ENCODE measurements at places on chromosomes 12 and 14. TPM values are rescaled to one million over a fixed set of nuclear protein-coding genes. Genes with fewer than 3 reads are reported as not detected.
A peak's percentile ranks its signal among the peaks of the same experiment; 100 is the strongest.

GRCh38 chr12:114612062-114612461, 71.9 kb downstream of the TBX3 start:
- H3K36me3 ChIP-seq = no peaks in the 10 kb centered on the region
- H3K4me3 ChIP-seq = no peak overlapping the region
- H3K4me1 ChIP-seq = no peaks in the 10 kb centered on the region
- no peak for DNase-seq

The ESPL1 gene
- 1.9 TPM for total RNA-seq

The RPS6KA5 gene
- total RNA-seq = 28.5 TPM

DNA sequence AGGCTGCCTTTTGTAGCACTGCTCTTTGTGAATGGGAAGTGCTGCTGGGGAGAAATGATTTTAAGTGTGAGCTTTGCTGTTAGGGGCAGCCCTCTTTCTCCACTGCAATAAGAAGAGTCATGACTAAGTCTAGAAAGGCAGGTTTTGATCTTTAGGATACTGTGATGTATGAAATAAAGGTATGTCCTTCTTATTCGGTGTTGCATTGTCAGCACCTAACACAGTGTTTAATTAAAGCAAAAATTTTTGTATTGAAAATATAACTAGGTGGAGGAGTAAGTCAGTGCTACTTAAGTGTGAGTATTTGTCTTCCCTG, 81.5 kb downstream of the ETV6 start:
- H3K27ac ChIP-seq = peak overlapping the region; percentile 4
- H3K4me3 ChIP-seq = no peak overlapping the region
- peaks cover 42% of the 10 kb centered on the region for H3K4me1 ChIP-seq
- no peaks in the 10 kb centered on the region for H3K27me3 ChIP-seq
- no peak for DNase-seq

- H3K36me3 ChIP-seq = no peaks in the 10 kb centered on the region
- peak within 1 kb of the TSS; percentile 51 for H3K4me3 ChIP-seq
- DNase-seq = peak; percentile 60
Measured at GRCh38 chr12:122182887-122183587, at the start of gene LRRC43. TSS of gene LRRC43 (plus strand) at chr12:122183123. CDS start at chr12:122183145, 22 bp downstream.

DNA sequence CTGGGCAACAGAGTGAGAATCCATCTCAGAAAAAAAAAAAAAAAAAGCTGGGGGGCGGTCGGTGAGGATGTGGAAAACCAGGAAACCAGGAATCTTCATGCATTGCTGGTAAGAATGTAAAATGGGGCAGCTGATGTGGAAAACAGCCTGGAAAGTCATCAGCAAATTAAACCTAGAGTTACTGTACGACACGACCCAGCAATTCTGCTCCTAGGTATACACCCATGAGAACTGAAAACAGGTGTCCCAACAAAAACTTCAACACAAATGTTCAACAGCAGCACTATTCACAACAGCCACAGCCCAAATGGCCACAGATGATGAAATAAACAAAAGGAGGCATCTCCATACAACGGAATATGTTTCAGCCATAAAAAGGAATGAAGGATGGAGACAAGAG, 97.3 kb downstream of the NCOR2 start:
- peaks cover 8% of the 10 kb centered on the region for H3K36me3 ChIP-seq
- H3K27me3 ChIP-seq = no peaks in the 10 kb centered on the region
- peaks cover 27% of the 10 kb centered on the region for H3K4me1 ChIP-seq
- no peak overlapping the region for H3K4me3 ChIP-seq
- no peak for DNase-seq
- no peak overlapping the region for H3K27ac ChIP-seq

DNA sequence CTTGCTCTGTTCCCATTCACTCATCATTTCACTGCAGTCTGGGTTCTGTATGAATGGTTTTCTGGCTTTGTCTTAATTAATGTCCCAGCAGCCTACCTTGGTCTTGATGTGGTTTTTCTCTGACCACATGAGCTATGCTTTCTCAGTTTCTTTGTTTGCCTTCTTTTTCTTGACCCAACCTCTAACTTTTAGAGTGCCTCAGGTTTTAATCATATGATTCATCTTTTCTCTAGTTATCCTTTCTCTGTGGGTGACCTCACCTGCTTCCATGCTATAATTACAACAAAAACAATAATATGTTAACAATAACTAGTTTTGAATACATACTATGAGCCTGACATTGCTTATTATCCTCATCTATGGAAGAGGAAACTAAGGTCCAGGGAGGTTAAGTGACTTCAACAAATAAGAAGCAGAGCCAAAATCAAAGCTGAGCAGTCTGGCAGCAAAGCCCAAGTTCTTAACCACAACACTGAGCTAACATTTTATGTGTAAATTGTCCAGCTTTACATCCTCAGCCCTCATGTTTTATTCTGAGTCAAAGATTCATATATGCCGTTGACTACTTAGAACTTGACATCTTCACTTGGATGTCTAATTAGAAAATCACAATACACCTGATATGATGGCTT, 4.7 kb upstream of the EPYC start:
- H3K4me1 ChIP-seq = no peaks in the 10 kb centered on the region
- no peak for DNase-seq

The KITLG gene
- not detected for total RNA-seq

GRCh38 chr12:47079981-47080724, 394 bp upstream of the AMIGO2 start:
- H3K27me3 ChIP-seq = no peaks in the 10 kb centered on the region
- H3K36me3 ChIP-seq = no peaks in the 10 kb centered on the region
- H3K27ac ChIP-seq = peak overlapping the region; percentile 74
- peak; percentile 62 for DNase-seq
- peaks cover 24% of the 10 kb centered on the region for H3K4me1 ChIP-seq
- peak overlapping the region; percentile 94 for H3K4me3 ChIP-seq

- H3K27ac ChIP-seq = peak overlapping the region; percentile 1
- H3K4me3 ChIP-seq = no peak overlapping the region
- H3K36me3 ChIP-seq = no peaks in the 10 kb centered on the region
Measured at GRCh38 chr12:93851257-93851671, 174.1 kb downstream of the CRADD start.

The CELA1 gene
- total RNA-seq = 0.53 TPM

Measured in natural killer cell (primary cell).